Uterus (tissue), 4 donors: ENCODE measurements at places on chromosomes 2 and 18. TPM values are rescaled to one million over a fixed set of nuclear protein-coding genes. Genes with fewer than 3 reads are reported as not detected.

GRCh38 chr18:79581406-79581805 is 98.2 kb upstream of the CTDP1 start:
- DNase-seq: peak; percentile 3

- no peak for DNase-seq
These were observed 226.8 kb upstream of the RAB6C start for GRCh38 chr2:129752686-129753085.

MOCOS gene
- not detected for total RNA-seq

DNA sequence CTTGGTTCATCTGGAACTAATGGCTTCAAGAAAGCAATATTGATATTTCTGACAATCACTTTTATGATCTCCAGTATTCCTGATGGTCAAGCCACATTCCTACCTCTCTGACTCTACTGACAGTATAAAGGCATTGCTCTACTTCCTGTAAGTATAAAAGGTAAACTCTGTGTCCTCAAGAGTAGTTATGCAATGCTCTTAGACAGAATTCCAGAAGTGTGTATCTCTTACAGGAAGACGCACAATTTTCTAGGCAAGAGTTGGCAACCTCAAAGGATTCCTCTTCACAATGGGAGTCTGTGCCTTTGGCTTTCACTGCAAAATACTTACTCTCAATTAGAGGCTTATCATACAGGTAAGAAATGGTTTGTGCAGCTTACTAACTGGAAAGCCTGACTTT is 100.1 kb downstream of the THADA start:
- no peak for DNase-seq

TEKT4 gene
- total RNA-seq: not detected

SERPINE2 gene
- total RNA-seq: 5.0 TPM

DNA sequence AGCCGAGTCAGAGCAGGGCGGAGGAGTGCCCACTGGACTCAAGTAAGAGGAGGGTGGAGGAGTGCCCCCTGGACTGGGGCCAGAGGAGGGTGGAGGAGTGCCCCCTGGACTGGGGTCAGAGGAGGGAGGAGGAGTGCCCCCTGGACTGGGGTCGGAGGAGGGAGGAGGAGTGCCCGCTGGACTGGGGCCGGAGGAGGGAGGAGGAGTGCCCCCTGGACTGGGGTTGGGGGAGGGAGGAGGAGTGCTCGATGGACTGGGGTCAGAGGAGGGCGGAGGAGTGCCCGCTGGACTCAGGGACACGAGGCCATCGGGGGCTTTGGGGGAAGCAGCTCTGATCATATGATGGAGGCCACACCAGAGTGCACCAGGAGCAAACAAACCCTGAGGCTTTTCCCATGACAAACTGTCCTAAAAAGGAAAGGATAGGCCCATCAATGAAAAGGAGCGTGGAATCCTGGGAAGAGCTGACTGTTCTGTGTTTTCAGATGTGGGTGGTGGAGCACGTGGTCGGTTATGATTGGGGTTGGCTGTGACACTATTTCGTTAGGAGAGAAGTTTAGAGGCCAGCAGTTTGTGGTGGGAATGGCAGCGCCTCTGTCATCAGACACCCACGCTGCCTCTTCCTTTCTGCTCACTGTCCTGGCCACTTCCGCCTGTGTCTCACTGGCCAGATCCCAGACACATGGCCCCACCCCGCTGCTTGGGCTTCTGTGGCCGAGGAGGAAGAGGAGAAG is 24.5 kb upstream of the HPCAL1 start:
- DNase-seq: peak; percentile 81

POTEC gene
- not detected for total RNA-seq

RGPD4 gene
- total RNA-seq: not detected

- DNase-seq: no peak
These were observed 76.2 kb upstream of the GLI2 start for GRCh38 chr2:120659275-120659977.

CXCR1 gene
- not detected for total RNA-seq

- DNase-seq: no peak
These were observed 156.2 kb downstream of the HDAC4 start for GRCh38 chr2:239244625-239245024.

DNA sequence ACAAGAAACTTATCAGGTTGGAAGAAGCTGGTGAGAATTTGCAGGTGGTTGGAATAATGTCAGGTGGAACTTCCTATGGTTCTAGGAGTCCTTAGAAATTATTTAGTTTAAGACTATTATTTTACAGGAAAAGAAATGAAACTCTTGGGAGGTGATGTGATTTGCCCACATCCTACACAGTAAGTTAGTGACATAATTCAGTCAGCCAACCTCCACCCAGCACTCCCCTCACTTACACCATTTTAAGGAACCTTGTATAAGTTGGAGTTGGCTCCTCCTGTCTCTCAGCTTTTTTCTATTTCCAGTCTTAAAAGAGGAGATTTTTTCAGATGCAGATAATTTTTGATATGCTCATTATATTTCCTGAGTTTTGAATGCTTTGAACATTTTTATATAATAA is 86.4 kb downstream of the SKA1 start:
- DNase-seq: no peak

ZNF385B gene
- 3.3 TPM for total RNA-seq

GRCh38 chr2:18047896-18048657 is 169.6 kb downstream of the KCNS3 start:
- DNase-seq: no peak

RGPD3 gene
- total RNA-seq: not detected

- no peak for DNase-seq
These were observed 111.5 kb upstream of the EML6 start for GRCh38 chr2:54611830-54612545.

PLEKHB2 gene
- 11.8 TPM for total RNA-seq

BUB1 gene
- 29.0 TPM for total RNA-seq

- DNase-seq: peak; percentile 18
These were observed 687.8 kb downstream of the SLC4A3 start for GRCh38 chr2:220315098-220315823.

AGXT gene
- not detected for total RNA-seq

NYAP2 gene
- 0.14 TPM for total RNA-seq

DNA sequence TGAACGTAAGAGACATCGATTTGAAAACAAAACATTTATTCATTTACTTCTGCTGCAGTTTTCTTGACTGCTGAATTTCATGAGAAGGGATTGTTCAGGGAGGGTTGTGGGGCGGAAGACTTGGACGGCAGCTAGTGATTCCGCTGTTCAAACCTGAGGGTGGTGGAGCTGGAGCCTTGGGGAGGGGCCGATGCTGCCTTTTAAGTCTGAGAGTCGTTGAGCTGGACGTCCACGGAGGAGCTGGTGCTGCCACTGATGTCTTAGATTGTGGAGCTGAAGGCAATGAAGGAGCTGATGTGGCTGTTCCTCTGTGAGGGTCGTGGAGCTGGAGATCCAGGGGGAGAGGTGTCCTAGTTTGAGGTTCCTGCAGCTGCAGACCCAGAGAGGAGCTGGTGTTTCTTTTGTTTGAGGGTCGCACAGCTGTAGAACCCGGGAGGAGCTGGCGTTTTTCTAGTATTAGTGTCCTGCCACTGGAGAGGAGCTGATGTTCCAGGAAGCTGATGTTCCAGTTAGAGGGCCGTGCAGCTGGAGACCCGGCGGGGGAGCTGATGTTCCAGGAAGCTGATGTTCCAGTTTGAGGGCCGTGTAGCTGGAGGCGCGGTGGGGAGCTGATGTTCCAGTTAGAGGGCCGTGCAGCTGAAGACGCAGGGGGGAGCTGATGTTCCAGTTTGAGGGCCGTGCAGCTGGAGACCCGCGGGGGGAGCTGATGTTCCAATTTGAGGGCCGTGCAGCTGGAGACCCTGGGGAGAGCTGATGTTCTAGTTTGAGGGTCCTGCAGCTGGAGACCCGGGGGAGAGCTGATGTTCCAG is 150.9 kb downstream of the RTP5 start:
- DNase-seq: peak; percentile 62

KIF1A gene
- total RNA-seq: not detected

FBXO36 gene
- total RNA-seq: 8.8 TPM

DNA sequence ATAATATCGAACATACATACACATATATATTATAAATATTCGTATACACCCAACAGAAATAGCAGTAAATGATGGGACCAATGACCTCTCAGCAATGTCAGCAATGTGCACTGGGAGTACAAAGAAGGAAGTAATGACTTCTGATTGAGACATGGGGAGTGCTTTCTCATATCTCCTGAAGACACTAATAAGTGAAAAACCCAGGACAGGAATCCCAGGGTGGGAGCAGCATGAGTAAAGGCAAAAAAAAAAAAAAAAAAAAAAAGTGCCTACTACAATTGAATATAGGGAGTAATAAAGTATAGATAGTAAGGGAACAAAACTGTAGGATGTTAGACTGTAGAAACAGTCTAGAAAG is 491.3 kb downstream of the IRS1 start:
- DNase-seq: no peak

DSC3 gene
- not detected for total RNA-seq

- DNase-seq: no peak
These were observed 22.9 kb downstream of the DOK1 start for GRCh38 chr2:74577448-74577847.

- DNase-seq: no peak
These were observed 36.5 kb upstream of the MAP2 start for GRCh38 chr2:209387389-209387788.

- no peak for DNase-seq
These were observed 418.9 kb downstream of the EPHA4 start for GRCh38 chr2:221153226-221153625.

GRCh38 chr2:19332503-19332902 is 25.9 kb downstream of the OSR1 start:
- no peak for DNase-seq

DNA sequence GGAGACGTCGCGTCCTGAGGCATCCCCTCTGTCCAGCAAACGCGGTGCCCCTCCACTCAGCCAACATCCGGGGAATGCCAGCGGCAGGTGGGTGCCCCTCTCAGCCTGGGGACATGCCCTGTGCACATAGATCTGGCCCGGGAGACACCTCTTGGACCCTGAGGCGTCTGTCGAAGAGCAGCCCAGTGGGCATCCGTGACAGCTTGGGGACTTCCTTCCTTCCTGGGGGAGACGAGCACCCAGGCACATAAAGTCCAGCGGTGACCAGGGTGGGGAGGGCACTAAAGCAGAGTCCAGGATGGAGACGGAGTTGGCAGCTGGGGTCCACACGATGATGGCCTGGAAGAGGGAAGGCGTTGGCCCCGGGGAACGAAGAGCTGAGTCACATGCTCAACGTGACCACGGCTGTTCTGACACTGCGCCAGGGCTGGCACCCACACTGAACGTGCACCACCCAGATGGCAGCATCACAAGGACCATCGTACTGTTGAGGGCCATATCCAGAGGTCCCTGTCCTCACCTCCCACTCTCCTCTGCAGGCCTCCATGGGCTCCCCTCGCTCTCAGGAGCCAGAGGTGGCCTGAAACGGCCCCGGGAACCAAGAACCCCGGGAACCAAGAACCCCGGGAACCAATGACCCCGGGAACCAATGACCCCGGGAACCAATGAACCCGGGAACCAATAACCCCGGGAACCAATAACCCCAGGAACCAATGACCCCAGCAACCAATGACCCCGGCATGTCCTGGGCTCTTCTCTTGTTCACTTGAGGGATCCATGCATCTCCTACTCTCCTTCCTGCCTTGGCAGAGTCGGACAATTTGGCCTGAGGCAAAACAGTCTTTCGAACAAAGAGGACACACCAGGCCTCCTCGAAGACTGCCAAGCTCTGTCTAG is 22.6 kb downstream of the HDAC4 start:
- DNase-seq: no peak

DNA sequence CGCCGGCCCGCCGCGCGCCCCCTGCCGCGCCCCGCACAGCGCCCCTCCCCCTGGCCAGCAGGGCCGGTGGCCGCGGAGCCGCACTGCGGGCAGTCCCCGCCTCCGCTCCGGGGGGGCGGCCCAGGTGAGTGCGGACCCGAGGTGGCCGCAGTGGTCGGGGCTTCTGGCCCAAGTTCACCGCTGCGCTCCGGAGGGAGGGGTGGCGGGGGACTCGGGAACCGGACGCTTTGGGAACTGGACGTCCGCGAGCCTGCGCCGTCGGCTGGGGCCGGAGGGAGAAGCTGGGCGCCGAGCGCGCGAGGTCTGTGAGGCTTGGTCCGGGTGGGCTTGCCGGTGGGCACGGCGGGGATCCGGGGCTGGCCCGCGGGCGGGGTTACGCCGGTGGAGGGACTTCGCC is 591 bp upstream of the LDLRAD4 start:
- peak; percentile 43 for DNase-seq

DNA sequence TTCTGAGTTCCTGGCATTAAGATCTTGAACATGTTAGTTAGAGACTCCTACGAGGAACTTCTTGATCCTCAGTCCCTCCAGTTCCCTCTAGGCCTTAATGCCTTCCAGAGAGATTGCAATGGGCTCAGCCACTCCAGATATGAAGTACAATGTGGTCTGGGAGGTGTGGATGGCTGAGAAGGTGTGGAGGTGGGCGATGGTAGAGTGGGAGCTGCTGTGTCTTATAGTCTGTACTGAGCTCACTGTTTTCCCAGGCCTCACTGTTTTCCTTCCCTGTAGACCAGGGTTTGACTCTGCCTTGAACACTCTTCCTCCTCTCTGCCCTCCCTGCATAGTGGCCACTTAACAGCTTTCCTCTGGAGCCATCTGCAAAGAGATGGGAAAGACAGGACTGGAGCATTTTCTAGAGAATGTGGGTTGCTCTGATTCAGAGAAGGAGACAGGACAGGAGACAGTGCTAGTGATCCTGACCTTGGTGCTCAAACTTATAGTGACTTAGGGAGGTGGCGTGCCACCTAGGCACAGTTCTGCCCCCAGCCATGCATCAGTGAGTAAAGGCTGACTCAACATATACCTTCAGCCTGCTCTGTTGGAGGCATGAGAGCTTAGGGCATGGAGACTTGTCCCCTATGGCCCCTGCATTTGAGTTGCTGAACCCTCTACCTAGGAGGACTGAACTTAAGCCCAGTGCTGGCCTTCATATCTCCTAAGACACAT is 129.7 kb downstream of the TDRD15 start:
- no peak for DNase-seq

HOXD10 gene
- total RNA-seq: 6.8 TPM

- no peak for DNase-seq
These were observed 52.1 kb upstream of the ACAA2 start for GRCh38 chr18:49865401-49865800.

DNA sequence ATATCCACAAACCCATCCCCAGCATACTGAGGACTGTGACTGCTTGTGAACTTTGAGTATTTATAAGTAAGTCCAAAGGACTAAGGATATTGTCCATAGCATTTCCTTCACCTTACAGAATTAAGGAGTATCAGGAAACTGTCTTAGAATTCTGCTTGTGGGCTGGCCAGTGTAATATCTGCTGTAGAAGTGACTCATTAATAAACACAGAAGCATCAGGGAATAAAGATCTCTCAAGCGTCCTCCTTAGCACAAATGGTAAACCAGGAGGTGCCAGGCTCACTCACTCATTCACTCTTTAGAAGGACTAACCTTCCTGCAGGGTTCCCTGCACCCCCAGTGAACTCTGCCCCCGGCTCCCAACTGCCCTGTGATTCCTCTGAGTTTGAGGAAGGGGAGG is 31.0 kb downstream of the CCDC68 start:
- no peak for DNase-seq

DNA sequence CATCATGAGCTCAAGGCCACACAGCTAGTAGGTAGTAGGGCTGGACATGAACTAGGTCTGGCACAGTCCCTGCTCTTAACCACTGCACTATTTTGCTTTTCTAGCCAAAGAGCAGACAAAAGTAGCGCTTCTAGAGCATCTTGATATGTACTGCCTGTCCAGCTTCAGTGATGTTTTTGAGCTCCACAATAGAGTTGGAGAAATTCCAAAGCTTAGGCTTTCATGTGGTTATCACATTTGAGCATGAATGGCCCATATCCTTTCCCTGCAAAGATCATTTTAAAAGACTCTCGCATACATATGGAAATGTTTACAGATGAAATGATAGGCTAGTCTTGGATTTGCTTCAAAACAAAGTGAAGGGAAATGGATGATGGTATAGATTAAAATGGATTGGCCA is 128.7 kb downstream of the MAP3K20 start:
- no peak for DNase-seq
